ENCODE measurements at places on chromosomes 1 and 21.
A peak's percentile ranks its signal among the peaks of the same experiment; 100 is the strongest.

- DNase-seq, result no peak
Observed at GRCh38 chr1:76109404-76109803, 34.9 kb downstream of the ST6GALNAC3 start.

- DNase-seq, result no peak
Observed at GRCh38 chr1:85612704-85613361, 32.3 kb downstream of the CCN1 start.

DNA sequence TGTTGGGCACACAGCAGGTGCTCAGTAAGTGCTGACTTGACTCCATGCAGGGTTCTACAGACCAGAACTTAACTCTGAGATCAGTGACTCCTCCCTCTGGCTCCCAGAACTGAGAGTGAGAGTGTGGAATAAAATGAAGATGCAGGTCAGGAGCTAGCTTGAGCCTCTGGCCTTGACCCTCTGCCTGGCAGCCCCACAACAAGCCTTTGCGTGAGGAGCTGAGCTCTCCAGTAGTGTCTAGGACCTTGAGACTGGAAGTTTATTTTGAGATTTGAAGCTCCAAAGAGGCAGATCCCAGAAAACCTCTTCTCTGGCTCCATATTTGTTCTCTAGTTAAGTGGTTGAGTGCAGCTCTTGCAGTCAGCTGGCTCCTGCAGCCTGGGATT, 3.4 kb upstream of the WNT2B start:
- DNase-seq, result no peak

- DNase-seq, result no peak
Observed at GRCh38 chr21:35737449-35737848, 322.9 kb downstream of the SETD4 start.

GRCh38 chr1:231597971-231598370, 28.6 kb upstream of the DISC1 start:
- no peak for DNase-seq

DNA sequence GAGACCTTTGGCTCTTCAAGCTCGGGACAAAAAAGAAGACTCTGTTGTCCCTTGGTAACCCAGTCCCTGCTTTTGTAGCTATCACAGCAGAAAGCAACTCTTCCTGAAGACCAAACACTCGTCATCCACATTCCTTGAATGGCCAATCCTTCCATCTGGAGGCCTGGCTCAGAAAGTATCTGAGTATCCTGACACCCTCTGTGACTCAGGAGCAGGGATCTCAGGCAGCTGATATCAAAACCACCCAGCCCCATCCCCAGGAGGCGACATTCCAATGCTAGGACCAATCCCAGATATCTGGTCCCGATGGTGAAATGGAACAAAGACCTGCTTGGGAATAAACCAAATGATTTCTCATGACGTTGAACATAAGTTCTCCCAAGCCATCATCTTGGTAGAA, 112.5 kb downstream of the TAS1R2 start:
- DNase-seq, result no peak

DNA sequence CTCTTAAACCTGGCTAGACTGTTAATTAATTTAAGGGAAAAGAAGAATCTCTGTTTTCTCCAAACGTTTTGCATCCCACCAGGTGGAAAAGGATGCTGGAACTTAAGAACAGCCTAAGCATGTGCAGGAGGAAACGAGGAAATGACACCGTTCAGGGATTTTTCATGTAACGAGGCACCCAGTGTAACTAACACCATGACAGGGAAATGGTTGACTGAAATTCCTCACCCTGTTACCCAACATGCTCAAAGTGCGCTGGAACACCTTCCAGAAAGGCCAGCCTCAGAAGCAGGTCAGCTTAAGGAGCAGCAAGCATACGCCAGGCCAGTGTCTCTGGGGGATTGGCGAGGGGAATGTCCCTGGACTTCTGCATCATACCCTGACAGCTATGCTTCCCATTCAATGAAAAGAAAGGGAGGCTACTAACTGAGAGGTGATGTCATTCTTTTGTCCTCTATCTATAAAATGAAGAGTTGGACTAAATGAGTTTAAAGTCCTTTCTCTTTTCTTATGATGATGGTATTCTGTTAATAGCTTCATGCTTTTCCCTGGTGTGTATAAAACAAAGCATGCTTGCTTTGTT, 21.6 kb downstream of the TNN start:
- DNase-seq, result no peak

- no peak for DNase-seq
Observed at GRCh38 chr21:33761441-33762036, 119.2 kb downstream of the ITSN1 start.

- no peak for DNase-seq
Observed at GRCh38 chr1:161987303-161987702, 36.4 kb downstream of the OLFML2B start.

- no peak for DNase-seq
Observed at GRCh38 chr1:243738020-243738419, 112.0 kb downstream of the AKT3 start.

GRCh38 chr1:85555867-85556573, 24.5 kb upstream of the CCN1 start:
- no peak for DNase-seq

GRCh38 chr1:150162862-150163706, 13.4 kb downstream of the PLEKHO1 start:
- no peak for DNase-seq

DNA sequence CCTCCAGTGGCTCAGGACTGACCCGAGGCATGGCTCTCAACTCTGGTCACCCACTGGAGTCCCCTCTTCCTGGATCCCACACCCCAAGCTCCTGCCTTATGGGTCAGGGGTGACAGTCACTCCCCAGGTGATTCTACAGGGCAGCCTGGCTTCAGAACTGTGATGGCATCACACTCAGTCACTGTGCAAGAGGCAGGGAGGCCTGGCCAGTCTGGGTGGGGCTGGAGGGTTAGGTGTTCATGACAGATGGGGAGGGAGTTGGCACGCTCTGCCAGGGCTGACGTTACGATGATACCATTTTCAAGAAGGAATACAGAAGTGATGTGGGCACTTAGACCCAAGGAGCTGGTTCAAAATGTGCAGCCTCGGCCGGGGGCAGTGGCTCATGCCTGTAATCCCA, 25.2 kb upstream of the ABCG1 start:
- DNase-seq, result no peak

- no peak for DNase-seq
Observed at GRCh38 chr1:12568009-12568767, 49.8 kb downstream of the DHRS3 start.

DNA sequence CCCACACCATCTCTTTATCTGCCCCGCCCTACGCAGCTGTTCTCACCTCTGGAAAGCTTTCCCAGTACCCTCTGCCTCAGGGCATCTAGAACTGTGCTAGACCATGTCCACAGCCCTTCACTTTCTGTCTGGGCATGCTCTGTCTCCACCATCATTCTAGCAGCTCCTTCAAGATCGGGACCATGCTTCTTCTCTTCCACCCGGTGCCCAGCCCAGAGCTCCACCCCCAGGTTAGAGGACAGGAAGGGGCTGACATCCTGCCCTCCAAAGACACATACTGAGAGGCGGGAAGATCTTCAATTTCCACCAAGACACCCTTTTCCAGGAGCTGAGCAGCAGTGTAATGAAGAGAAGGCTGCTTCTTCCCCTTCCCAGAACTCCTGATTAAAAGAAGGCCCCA, 27.7 kb upstream of the MEF2D start:
- no peak for DNase-seq

- no peak for DNase-seq
Observed at GRCh38 chr1:26913754-26914619, at the start of gene NR0B2. Gene NR0B2, minus strand, starts transcription at chr1:26913975. Its CDS starts 35 bp downstream, at chr1:26913940.

DNA sequence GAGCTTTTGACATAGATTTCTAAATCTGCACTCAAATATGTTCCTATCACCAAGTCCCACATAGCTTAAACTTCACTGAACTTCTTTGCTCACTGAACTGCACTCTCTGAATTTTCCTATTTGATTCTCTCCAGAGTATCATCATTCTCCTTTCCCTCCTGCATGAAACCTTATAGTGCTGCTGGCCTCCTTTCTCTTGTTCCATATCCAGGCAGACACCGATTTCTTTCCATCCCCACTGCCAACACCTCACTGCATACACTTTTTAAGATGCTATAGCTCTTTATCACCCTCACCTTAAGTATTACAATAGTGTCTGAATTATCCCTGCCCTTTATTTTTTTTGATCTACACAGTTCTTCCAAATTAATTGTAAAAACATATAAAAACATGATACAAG, 3.1 kb upstream of the TRIM45 start:
- no peak for DNase-seq

DNA sequence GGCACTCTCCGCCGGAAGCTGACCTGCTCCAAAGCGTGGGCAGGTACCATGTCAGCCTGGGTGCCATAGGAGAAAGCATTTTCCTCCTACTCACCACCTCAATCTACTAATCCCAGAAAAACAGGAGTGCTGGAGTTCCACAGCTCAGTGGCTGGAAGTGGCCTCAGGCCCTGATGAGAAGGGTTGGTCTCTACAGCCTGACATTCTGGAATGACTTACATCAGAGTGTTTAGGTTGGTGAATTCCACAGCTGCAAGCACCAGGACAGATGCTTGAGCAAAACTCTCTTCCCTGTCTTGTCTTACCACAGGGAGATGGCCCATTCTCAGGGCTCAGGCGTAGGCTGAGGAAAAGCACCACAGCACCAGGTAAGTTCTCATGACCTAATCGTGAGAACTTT, 5.5 kb downstream of the SEC16B start:
- DNase-seq, result no peak

GRCh38 chr1:62380181-62380580, 56.7 kb upstream of the USP1 start:
- DNase-seq, result no peak

DNA sequence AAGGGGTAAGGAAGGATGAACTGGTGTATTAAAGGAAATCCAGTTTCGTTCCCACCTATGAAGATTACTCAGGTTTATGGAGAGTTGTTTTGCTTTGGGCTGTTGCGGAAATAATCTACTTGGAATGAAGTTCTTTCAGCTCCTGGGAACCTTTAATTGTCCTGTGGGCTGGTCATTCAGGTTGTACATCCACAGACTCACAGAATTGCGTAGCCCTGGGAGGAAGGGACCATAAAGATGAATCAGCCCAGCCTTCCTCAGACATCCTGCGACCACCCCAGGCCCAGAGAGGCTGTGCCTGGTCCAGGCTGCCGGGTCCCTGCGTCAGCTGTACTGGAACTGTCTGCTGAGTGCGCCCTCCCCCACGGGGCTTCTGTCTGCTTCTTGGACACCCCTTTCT, 72.7 kb downstream of the GALNT2 start:
- no peak for DNase-seq

DNA sequence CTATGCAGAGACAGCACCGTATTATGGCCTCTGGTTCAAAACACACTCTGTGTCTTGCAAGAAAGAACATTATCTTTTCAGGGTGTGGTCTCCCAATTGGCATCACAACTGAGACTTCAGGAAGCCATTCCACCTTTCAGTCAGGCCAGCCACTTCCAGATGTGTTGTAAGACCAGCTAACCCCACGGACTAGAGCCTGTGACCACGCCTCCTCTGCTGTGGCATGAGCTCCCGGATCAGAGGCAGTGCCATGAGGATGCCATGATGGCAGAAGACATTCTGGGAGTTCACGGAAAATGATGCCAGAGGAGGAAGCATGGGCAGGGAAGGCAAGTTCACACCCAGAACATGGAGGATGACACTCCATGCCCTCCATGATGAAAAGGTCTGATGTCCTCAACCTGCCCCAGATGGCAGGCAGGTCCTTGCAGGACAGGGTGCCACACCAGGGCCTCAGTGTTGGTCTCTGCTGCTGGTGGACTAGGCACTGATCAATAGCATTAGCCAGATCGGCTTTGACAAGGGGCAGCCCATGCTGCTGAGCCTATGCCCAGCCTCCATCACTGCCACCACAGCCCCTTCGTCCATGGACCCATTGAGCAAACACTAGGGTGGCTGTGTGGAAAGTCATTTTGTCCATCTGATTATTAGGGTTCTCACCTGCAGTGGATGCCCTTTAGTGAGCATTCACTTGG, 341.6 kb downstream of the MATN1 start:
- peak; percentile 13 for DNase-seq

- no peak for DNase-seq
Observed at GRCh38 chr21:36171336-36171735, 14.7 kb downstream of the DOP1B start.

- DNase-seq, result no peak
Observed at GRCh38 chr1:26364956-26365355, 7.6 kb downstream of the ZNF683 start.

DNA sequence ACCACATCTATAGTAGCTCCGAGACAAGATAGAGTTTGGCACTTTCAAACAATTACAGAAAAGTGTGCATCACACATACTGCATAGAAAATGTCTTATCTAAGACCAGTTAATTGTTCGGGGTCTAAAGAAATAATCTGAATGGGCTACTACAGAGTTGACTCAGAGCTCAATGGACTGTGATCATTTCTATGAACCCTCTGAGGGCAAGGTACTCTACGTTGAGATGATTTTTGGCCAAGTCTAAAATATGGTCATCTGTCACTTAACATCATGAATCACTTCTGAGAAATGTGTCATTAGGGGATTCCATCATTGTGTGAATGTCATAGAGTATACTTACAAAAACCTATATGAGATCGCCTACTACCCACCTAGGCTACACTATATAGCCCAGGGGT, 123.5 kb downstream of the SLC44A5 start:
- no peak for DNase-seq

DNA sequence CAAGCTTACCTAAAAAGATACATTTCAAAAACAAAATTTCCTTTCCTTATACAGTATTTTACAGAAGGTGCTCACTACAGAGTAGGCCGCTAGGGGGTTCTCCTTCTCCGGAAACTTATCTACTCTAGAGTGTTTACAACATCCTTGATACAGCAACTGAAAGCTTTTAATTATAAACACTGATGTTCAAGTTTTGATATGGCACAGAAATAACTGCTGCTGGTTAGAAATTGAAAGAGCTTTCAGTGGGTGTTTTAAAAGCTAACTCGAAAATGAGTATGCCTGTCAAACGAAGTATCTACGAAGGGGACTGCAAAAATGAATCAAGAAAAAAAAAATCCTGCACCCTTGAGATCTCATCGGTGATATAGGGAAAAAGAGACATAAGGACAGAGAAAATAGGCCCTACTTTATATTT, 1.0 kb downstream of the YOD1 start:
- DNase-seq, result no peak

- no peak for DNase-seq
Observed at GRCh38 chr1:29306471-29307140, 70.3 kb downstream of the PTPRU start.

GRCh38 chr21:44569861-44570517, 3.5 kb upstream of the KRTAP10-4 start:
- no peak for DNase-seq

DNA sequence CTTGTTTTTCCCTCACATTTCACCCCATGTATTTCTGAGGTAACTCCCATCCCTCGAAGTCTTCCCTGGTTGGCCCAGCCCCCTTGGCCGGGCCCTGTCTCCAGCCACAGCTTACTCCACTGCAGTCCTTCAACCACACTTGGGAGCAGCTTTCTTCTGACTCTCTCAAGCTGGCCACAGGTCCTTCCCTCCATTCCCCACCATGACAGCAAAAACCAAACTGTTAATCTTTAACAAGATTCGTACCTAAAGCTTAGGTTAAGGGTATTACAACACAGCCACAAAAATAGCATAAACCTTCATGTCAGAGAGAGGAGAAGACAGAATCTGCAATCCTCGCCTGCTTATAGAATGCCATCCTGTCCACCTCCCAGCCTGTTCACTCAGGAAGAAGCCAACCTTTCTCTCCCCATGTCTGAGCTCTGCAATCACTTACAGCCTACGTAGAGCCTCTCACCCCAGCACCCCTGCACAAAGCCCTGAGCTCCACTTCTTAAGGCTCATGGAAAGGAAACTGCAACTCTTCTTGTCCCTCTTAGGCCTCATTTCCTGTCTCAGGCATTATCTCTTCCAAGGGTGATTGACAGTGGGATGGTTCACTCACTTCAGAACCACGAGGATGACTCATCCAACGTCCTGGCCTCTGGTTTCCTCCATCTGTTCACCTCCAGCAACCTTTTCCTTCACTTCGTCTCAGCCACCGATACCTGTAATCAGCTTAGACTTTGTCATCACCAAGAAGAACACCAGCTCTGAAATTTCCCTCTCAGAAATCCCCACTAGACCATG, 72.8 kb downstream of the CD2 start:
- DNase-seq, result peak; percentile 53
